ENCODE measurements at places on chromosomes 12 and 14.
A peak's percentile ranks its signal among the peaks of the same experiment; 100 is the strongest.

DNA sequence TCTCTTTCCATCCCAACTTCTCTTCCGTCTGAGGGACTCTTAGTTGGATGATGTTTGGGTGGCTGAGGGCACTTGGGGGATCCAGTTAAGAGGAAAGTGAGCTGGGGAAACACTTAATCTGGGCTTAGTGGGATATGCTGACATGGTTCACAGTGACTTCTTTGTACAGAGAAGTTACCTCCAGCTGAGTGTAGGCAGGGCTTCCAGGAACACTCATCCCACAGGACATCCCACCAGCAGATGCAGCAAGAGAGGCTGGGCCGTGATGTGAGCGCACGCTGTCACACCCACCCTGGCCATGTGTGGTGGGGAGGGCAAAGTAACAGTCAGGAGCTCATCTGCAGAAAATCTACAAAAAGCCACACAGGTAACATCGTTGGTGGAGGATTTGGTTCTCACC is 832 bp upstream of the CACNA2D4 start:
- no peak for DNase-seq

GRCh38 chr12:9756706-9757105 is 4.0 kb downstream of the CD69 start:
- DNase-seq: no peak

DNA sequence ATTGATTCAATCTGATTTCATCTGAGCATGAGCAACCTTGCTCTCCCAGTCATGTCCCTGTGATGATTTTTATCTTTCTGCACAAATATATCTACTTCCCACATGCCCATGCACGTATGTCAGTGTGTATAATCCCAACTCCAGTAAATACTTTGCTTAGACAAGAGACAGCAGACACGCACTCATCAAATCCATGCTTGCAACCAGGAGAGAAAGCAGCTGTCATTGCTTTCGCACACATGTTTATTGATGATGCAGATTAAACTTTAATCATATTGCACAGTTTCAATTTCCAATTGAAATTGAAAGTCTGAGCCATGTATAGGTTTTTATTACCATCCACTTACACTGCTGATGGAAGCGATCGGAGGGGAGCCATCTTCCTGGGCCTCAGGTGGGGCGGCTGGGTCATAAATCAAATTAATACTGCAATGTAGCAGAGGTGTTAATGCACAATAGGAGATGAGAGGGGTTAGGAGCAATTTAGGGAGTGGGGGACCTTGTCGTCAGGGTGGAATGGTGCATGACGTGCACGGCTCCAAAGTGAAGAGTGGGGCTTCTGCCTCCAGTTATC is 68.6 kb upstream of the SRRM4 start:
- no peak for DNase-seq

- no peak for DNase-seq
Measured at GRCh38 chr12:111942557-111942956, 70.4 kb downstream of the TMEM116 start.

- no peak for DNase-seq
Measured at GRCh38 chr14:103393676-103394626, 8.7 kb downstream of the MARK3 start.

- DNase-seq: no peak
Measured at GRCh38 chr14:61615743-61616523, 79.4 kb upstream of the HIF1A start.

DNA sequence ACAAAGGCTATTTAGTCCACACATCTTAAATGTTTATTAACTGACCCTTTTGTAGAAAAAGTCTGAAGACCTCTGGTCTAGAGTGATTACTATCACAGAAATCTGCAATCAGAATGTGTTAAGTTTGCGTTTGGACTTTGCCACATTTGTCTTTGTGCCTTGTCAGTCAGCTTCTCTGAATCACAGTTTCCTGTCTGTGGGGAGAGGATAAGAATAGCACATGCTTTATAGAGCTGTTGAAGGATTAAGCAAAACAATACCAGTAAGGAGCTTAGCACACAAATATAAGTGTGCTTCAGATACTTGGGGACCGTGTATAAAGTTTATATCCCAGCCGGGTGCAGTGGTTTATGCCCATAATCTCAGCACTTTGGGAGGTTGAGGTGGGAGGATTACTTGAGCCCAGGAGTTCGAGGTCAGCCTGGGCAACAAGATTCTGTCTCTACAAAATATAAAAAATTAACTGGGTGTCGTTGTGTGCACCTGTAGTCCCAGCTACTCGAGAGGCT is 63.0 kb upstream of the BTG1 start:
- no peak for DNase-seq

GRCh38 chr12:82517027-82517426 is 158.7 kb downstream of the METTL25 start:
- DNase-seq: no peak

GRCh38 chr12:32533971-32534590 is 134.7 kb downstream of the FGD4 start:
- no peak for DNase-seq

DNA sequence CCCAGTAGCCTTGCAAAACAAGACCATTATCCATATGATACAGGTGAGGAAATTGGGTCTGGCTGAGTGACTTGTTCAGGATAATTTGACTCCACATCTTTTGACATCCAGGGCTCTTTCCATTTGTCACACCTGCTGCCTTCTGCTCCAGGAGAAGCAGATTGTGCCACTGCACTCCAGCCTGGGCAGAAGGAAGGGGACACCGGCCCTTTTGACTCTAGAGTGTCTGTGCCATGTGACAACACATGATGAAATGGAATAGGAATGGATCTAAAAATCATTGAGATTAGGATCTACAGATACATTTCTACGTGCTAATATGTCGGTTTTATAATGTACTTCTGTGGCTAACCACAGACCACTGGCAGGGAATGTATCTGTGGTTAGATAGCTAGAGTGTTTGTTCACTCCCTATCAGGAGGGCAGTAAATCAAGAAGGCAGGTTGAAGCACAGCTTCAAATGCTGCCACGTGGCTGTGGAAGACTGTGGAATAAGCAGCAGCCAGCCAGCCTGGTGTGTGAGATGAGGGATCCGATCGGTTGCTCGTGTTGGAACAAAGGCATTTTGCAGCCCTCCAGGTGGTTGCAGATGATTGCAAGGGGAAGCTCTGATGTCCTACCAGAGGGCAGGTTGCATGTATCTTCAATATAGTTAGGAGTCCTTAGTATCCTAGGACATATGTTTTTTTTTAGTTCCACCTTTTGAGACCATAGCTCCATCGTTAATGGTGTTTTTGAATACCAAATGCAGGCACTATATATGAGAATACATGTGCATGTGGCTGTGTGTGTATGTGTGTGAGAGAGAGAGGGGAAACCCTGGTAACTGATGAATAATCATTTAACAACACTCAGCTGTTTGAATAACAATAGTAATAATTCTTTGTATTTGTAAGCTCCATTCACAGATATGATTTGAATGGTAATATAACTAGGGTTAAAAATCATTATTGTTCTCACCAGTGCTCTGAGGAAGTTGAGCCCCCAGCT is 28.6 kb downstream of the EML1 start:
- no peak for DNase-seq

DNA sequence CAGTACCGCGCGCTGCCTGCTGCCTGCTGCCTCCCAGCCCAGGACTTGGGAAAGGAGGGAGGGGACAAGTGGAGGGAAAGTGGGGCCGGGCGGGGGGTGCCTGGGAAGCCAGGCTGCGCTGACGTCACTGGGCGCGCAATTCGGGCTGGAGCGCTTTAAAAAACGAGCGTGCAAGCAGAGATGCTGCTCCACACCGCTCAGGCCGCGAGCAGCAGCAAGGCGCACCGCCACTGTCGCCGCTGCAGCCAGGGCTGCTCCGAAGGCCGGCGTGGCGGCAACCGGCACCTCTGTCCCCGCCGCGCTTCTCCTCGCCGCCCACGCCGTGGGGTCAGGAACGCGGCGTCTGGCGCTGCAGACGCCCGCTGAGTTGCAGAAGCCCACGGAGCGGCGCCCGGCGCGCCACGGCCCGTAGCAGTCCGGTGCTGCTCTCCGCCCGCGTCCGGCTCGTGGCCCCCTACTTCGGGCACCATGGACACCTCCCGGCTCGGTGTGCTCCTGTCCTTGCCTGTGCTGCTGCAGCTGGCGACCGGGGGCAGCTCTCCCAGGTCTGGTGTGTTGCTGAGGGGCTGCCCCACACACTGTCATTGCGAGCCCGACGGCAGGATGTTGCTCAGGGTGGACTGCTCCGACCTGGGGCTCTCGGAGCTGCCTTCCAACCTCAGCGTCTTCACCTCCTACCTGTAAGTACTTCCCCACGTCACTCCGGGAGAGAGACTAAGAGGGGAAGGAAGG is at the start of gene LGR5:
TSS of gene LGR5 (plus strand) at position 186 of the 732 bp plus-strand sequence. CDS start at position 469, 283 bp downstream.
- no peak for DNase-seq

- no peak for DNase-seq
Measured at GRCh38 chr12:76560086-76560491, 518 bp upstream of the OSBPL8 start.

DNA sequence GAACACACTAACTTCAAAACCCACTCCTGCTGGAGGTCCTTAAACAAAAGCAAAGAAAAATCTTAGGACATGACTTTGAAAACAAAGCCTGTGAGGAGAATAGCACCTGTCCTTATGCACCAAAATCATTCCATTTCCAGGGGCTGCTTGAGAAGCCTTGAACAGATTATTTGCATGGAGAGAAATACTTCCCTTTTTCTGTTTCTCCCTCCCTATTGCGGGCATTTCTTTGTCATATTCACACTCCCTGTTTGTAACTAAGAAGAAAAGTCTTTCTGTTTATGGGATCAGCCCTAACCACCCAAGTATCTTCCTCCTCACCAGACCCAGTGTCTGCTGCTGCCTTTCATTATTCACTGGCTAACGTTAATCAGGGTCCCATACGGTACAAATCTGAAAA is 218.8 kb downstream of the DPF3 start:
- DNase-seq: no peak

GRCh38 chr12:33967760-33968159 is 54.5 kb upstream of the ALG10 start:
- no peak for DNase-seq

GRCh38 chr14:60211153-60211552 is 37.9 kb upstream of the PPM1A start:
- DNase-seq: no peak

- DNase-seq: no peak
Measured at GRCh38 chr12:26014085-26014484, 55.6 kb downstream of the RASSF8 start.

DNA sequence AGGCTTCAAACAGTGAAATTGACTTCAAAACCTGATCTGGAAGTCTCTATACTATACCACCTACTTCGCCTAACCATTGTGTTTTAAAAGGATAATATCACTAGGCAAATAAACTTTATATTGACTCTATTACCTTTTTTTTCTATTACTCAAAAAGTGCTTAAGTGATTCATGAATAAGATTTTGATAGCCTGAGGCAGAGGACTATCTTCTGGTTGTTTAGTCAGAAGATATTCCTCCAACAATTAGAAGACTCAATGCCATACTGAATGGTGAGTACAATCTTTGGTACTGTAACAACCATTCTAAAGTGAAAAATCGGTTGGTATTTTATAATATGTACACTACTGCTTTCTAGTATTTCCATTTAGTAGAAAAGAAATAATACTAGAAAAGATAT is 22.8 kb downstream of the SLC6A15 start:
- no peak for DNase-seq

DNA sequence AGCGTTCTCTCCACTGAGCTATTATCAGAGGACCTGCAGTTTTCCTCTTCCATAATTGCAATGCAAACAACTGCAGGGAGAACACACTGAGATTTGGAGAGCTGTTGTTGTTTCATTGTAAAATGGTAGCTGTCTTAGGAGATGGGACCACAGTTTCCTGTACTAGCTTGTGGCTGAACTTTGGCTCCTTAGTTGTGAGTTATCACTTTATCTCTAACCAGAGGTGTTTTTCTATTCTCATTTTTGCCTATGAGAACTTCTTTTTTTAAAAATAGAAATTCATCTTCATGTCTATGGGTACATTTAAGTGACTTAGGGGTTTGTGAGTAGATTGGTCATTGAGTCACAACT is 216.5 kb downstream of the SLC38A4 start:
- DNase-seq: no peak

- peak; percentile 29 for DNase-seq
Measured at GRCh38 chr14:22973217-22974032, 8.9 kb downstream of the AJUBA start.

- no peak for DNase-seq
Measured at GRCh38 chr12:83432176-83432719, 745.5 kb downstream of the TMTC2 start.

DNA sequence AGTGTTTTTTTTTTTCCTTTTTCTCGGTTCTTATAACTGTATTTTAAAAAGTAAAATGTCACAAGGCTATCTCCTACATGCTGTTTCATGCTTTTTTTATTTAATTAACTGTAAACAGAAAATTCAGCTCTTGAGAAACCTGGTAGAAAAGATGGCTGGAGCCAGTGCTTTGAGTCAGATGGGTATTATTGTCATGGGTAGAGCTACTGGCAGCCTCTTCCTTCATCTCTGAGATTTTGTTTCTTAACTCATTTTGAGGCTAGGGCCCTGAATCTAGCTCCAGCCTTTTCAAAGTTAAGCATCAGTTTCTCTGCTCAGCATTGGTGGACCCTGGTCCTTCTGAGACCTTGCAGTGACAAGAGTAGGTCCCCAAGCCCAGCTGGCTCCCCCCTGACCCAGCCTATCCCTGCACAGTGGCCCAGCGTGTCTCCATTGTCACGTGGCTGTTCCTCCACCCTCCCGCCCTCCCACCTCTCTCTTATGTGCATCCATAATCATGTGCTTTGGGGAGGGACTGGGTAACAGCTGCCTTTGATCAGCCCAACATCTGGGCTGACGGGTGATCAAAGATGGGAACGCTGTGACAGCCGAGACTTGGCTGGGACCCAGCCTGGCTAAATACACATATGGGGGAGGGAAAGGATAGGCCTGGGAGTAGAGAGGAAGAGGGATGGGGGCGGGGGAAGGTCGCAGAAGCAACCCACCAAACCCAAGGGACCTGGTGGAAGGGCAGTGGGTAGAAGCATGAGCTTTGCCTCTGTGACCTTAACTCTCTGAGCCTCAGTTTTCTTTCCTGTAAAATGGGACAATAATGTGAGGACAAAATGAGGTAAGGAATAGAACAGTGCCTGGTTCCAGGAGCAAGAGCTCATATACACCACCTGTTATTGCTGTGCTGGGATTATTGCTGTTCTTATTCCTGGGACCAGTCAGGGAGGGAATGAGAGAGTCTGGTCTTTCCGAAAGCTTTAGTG is 24.4 kb upstream of the RBM19 start:
- DNase-seq: no peak

- DNase-seq: no peak
Measured at GRCh38 chr14:96922986-96923385, 125.8 kb downstream of the VRK1 start.

GRCh38 chr12:56880125-56880992 is 53.8 kb downstream of the SDR9C7 start:
- no peak for DNase-seq

All from stimulated activated CD4-positive, alpha-beta T cell treated with anti-CD3 and anti-CD28 coated beads, Interleukin-4, amount 100 ng/mL, for 4 hours (primary cell).